ENCODE measurements at places on chromosomes 4 and X.

DNA sequence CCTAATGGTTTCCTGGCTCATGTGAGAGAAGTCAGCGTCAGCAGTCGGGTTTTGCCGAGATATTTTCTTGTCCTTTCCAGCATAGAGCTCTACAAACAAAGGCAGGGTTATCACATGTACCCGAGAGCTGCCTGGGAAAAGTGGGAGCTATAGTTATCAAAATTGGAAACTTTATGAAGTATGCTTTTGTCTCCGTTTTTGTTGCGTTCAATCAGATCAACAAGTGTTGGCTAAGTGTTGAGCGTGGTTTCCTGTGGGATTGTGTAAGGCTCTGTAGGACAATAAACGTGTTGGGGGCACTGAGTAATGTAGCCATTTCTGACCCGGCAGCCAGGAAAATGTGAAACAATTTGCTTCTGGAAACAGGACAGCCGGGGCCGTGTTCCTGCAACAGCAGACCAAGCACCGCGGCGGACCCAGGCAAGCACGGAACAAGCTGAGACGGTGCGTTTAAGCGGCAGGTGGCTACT is at the start of gene BMX:
Gene BMX (plus strand): TSS at position 311 of the 470 bp plus-strand sequence. CDS start 7,547 bp downstream, outside the sequence.
- DNase-seq, result no peak

DNA sequence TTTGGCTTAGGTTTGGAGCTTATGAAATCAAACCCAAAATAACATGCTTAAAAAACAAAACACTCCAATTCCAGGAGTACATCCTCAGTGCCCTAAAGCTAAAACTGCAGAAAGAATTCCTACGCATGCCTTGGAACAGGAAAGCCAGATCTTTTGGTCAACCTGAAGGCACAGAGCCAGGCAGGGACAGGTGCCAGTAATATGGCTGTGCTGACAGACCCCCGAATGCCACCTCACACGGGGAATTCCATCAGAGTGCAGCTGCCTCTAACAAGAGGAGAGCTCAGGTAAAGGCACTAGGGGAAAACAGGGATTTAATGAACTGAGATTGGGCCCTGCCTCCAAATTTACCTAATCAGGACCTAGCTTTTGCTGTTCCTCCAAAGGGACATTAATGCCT is 77.1 kb downstream of the SHISA3 start:
- no peak for DNase-seq

GRCh38 chr4:140617499-140618248 is 48.9 kb upstream of the UCP1 start:
- no peak for DNase-seq

GRCh38 chr4:66640233-66640990 is 904.9 kb downstream of the CENPC start:
- no peak for DNase-seq

- DNase-seq, result no peak
Measured at GRCh38 chr4:56653461-56654237, 27.4 kb downstream of the HOPX start.

DNA sequence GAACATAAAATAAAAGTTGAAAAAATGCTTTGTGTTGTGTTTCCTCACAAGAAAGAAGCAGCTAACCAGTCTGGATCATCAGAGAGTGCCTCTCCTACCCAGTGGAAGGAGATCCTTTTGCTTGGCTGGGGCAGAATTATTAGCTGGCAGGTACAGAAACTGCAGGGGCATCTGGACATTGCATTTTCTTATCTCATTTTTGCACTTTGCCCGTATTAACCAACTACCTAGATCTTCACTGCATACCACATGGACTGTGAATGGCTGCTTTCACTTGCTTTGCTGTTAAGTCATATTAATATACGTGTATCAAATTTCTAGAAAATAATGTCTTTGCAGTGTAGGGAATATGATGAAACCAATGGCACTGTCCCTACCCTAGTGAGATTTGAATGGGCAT is 52.9 kb upstream of the PDGFRA start:
- no peak for DNase-seq

- DNase-seq, result no peak
Measured at GRCh38 chrX:72280321-72280845, 3.3 kb upstream of the RPS4X start.

GRCh38 chr4:110492522-110492921 is 16.6 kb downstream of the ENPEP start:
- DNase-seq, result no peak

DNA sequence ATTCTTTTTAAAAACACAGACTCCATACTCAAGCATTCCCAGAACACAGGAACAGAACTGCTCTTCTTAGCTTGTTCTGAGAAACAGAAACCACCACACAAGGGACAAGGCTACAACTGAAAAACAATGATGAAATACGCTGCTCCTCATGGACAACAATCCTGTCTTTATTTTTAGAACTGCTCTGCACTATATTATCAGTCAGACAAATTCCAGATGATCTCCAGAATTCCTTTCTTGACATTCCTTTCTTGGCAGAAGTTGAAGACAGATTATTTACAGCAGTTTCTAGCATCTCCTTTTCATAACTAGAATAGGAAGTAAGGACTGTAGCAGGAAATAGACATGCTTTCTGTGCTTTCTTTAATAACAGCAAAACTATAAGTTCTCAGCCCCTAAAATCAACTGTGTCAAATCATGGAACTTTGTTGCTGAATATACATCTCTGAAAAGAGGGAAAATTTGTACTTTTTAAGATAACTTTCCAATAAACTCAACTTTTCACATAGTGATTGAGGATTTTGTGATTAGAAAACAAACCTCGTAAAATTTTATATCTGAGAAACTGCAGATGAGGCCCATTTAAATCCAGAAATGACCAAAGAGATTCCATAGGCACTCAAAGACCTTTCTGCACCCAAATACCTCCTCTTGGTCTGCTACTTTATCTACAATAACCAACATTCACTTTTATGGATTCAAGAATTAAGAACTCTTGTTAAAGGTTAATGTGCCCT is 35.9 kb downstream of the ANTXR2 start:
- DNase-seq, result no peak

GRCh38 chr4:118953276-118953675 is 64.6 kb downstream of the SYNPO2 start:
- DNase-seq, result no peak

DNA sequence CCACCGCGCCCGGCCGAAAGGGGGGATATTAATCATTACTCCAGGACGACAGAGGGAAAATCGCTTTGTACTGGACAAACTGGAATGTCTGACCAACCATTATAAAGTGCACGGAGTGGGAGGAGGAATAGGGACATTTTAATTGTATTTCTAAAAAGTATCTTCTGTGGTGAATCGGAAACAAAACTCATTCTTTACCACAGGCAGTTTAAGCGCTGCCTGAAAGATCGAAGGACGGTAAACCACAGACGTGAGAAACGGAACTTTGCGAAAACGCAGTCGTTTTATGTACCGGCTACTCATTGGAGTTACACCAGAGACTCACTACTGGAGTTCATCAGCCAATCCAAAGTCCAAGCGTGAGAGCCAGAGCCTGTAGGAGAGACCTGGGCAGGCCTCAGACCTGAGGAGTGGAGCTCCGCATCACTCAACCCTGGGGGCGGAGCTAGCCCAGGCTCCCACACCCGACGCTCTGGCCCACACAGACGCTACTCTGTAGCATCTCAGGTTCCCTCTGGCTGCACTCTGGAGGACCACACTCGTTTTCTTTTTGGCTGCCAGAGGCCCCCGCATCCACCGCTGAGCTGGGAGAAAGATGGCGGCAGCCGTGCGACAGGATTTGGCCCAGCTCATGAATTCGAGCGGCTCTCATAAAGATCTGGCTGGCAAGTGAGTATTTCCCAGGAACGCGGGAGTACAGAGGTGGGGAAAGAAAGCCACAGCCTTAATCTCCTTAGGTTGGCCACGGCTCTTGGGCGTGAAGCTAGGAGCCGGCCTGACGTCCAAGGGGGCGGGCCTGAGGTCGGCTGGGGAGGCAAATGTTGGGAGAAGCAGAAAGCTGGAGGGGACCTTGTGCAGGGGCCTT is at the start of gene COPS4:
Gene COPS4 (plus strand): TSS at position 554 of the 865 bp plus-strand sequence. CDS start 42 bp downstream, at position 596.
- DNase-seq, result peak; percentile 99

DNA sequence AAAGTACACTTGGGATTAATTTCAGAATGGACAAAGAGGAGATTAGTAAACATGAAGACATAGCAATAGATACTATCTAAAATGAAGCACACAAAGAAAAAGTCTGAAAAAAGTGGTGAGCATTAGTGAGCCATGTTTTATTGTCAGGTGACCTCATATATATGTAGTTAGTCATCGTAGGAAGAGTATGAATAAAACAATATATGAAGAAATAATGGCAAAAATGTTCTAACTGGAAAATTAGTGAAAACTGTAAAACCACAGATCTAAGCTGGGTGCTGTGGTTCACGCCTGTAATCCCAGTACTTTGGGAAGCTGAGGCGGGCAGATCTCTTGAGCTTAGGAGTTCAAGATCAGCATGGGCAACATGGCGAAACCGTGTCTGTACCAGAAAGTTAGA is 67.9 kb downstream of the RBPJ start:
- DNase-seq, result no peak

DNA sequence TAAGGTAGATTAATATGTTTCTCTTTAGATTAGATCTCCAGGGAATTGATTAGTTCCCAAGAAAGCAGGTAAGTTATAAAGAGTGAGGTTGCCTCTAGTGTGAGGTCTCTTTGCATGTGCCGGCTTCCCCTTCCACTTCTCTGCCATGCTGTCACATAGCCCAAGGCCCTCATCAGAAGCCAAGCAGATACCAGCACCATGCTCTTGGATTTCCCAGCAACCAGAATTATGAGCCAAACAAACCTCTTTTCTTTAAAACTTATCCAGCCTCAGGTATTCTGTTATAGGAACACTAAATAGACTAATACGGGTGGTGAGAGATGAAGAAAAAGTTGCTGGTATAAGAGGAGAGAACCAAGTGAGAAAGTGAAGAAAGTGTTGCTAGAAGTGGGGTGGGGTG is 15.1 kb downstream of the ANKRD50 start:
- no peak for DNase-seq

DNA sequence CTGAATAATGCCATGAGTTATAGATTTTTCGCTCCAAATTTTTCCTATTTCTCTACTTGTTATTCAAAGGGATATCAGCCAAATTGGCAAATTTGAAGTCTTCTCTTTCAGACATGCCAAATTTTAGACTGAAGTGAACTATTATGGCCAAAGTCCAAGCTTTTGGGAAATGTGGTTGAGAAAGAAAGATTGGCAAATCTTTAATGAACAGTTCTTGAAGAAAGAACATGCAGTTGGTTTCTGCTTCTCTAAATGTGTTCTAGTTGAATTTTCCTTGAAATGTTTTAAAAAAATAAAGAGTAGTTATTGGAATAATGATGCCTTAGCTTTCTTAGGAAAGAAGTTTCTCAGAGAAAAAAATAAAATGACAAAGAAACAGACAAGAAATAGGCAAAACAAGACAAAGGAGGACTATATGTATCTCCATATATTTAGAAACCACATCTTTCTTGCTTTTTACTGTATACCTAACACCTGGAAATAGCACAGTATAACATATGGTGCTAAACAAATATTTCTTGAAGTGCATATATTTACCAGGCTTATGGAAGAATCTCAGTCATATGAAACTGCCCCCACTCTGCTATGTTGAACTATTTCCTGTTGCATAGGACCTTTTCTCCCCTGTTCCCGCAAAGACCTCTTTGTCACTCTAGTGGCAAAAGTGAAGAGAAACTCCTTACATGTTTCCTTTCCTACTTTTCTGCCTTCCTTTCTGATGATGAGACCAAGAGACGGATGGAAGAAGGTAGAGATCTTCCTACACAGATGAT is 250.0 kb downstream of the ARHGAP24 start:
- no peak for DNase-seq

- DNase-seq, result no peak
Measured at GRCh38 chr4:152009983-152010709, 249.3 kb upstream of the GATB start.

- DNase-seq, result peak; percentile 33
Measured at GRCh38 chr4:184163813-184164212, 53.9 kb downstream of the ENPP6 start.

DNA sequence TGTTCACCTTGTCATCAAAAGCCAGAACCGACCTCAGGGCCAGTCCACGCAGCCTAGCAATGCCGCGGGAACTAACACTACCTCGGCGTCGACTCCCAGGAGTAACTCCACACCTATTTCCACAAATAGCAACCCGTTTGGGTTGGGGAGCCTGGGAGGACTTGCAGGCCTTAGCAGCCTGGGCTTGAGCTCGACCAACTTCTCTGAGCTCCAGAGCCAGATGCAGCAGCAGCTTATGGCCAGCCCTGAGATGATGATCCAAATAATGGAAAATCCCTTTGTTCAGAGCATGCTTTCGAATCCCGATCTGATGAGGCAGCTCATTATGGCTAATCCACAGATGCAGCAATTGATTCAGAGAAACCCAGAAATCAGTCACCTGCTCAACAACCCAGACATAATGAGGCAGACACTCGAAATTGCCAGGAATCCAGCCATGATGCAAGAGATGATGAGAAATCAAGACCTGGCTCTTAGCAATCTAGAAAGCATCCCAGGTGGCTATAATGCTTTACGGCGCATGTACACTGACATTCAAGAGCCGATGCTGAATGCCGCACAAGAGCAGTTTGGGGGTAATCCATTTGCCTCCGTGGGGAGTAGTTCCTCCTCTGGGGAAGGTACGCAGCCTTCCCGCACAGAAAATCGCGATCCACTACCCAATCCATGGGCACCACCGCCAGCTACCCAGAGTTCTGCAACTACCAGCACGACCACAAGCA is 898 bp downstream of the UBQLN2 start:
- DNase-seq, result peak; percentile 38

- no peak for DNase-seq
Measured at GRCh38 chrX:149799938-149800337, 18.2 kb downstream of the MAGEA9 start.

GRCh38 chr4:22850055-22850454 is 157.3 kb downstream of the GBA3 start:
- no peak for DNase-seq

GRCh38 chr4:174928575-174929253 is 10.6 kb downstream of the ADAM29 start:
- no peak for DNase-seq

- no peak for DNase-seq
Measured at GRCh38 chrX:132077414-132077813, 50.4 kb downstream of the FRMD7 start.

DNA sequence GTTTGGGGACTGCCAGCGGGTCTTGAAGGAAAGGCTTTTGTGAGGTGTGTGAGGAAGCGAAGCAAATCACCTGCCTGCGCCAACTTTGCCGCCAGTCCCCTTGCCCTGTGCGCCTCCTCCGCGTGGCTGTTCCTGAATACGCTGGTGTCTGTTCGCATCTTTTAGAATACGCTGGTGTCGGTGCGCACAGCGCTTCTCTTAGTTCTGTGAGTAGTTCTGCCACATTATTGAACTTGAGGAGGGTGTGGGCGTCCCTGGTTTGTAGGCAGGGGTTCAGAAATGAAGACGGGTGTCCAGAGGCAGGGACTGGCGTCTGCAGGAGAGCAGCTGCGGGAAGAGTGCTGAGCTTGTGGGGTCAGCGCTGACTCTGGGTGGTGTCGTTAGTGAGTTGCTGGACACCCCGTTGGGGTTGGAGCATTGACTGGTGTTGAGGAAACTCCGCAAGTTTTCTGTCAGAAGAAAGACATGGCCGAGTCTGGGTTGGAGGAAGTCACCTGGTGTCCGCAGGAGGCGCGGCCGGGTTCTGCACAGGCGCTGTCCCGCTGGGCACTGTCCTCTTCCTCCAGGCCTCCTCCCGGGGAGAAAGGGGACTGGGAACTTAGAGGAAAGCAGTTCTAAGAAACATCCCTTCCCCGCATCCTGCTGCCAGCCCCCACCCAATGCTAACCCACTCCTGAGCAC is 930 bp downstream of the ZNF718 start:
- peak; percentile 12 for DNase-seq

GRCh38 chrX:54166915-54167314 is 16.1 kb downstream of the FAM120C start:
- no peak for DNase-seq
